ENCODE measurements at places on chromosomes 11 and 22.

GRCh38 chr22:36562261-36562835 is 33.4 kb upstream of the EIF3D start:
- no peak for DNase-seq

DNA sequence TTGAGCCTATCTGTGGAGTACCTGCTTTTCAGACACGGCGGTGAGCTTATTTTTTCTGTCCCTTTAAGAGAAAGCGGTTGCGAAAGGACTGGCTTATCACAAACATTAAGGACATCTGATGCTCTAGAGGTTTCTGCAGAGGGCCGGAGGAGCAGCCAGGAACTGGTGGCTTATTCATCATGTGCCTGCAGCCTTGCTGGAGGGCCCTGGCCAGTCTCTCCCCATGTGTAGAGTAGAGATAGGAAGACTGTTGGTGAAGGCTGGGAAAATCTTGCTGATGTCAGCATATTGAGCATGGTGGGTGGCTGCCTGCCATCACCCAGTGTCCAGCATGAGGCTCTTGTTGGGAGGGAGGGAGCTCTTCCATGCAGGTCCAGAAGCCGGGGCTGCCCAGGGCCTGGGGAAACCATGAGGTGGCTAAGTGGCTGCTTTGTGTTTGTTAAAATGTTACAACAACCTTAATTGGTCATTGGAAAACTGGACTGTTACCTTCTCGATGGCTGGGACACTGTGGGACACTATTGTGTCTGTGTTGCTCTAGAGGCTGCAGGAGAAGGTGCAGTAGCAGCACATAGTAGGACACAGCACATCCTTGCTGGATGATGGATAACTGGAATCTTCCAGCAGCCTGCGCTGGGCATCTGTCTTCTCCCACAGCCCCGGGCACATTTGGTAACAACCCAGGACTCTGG is 54.3 kb downstream of the TSPAN18 start:
- no peak for DNase-seq

GRCh38 chr11:126407682-126408288 is 52.3 kb downstream of the ST3GAL4 start:
- DNase-seq, result no peak

- DNase-seq, result no peak
Observed at GRCh38 chr11:130846606-130847005, 69.7 kb downstream of the SNX19 start.

GRCh38 chr11:125071435-125071834 is 8.3 kb downstream of the SLC37A2 start:
- no peak for DNase-seq

GRCh38 chr11:12223771-12224536 is 113.6 kb downstream of the MICAL2 start:
- no peak for DNase-seq

DNA sequence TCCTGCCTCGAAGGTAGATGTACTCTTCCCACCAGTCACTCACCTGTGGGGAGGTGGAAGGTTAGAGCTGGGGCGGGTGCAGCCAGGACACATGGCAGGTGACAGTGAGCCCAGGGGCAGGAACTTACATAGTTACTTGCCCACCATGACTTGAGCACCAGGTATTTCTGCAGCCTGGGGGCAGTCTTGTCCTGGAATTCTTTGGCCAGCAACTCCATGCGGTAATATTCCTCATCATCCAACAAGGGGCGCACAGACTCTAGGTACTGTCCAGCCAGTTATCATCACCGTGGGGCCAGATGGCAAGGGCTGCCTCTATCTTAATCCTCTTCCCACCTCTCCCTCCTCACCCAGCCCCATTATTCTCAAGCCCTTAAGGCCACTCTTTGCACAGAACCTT is 2.2 kb downstream of the CPT1B start:
- no peak for DNase-seq

- no peak for DNase-seq
Observed at GRCh38 chr22:31278151-31278621, 14.1 kb downstream of the PIK3IP1 start.

- no peak for DNase-seq
Observed at GRCh38 chr11:80458376-80458775, 1017.5 kb upstream of the TENM4 start.

DNA sequence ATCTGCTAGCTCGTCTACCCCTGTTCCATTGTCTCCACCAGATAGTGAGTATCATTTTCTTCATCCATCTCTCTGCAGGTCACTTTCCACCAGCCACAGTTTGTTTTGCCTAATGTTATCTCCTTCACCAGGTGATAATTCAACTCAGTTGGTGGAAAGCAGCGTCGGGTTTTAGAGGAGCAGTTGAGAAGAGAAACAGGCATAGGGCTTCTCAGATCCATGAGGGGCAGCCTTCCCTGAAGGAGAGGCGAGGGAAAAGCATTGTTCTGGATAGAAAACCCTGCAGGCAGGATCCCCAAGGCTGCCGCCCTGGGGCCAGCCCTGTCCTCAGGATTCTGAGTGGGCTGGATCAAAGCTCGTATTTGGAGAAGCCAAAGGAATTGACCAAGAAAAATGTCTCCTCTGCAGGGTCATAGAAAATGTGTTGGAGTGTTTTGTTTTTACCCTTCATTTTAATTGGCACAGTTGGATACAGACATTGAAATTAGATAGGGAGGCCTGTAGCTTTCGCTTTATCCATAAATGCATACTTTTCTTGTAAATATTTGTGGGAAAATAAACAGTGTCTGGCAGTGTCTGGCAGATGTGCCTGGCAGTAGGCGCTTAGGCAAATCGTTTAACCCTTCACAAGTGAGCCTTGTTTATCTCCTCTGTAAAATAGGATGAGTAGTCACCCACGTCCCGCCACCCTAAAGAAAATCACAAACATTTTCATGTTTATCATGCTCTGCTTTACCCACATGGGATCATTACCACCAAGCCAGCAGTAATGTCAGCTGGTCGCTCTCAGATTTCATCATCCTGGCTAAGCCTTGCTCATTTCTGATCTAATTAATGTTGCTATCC is 73.4 kb upstream of the TTC12 start:
- no peak for DNase-seq

DNA sequence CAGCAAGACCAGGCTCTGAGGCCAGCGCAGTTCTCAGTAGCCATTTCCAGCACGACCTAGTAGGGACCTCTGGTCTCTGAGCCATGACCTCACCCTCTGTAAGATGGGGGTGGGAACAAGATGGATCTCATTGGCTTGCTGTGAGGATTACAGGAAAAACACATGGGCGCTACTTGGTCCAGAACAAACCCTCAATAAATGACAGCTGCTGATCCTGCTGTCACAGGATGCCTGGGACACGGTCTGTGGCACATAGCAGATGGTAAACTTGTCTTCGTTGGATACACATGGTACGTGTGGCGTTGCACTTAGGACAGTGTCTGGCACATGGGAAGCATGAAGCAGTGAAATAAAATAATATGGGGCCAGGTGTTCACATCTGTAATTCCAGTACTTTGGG is 4.5 kb upstream of the KCTD17 start:
- DNase-seq, result no peak
